Endothelial cell of umbilical vein (primary cell): ENCODE measurements at places on chromosomes 7 and 10. TPM values are rescaled to one million over a fixed set of nuclear protein-coding genes. Genes with fewer than 3 reads are reported as not detected.

The PTER gene
- 3.6 and 4.6 TPM in 2 replicates for total RNA-seq

The ACHE gene
- total RNA-seq, result 0.18 TPM in 2 replicates

The MICALL2 gene
- 46.3 and 58.7 TPM in 2 replicates for total RNA-seq

The WIPF3 gene
- 0.35 TPM in 1 of 2 replicates, not detected in the other for total RNA-seq

The LRGUK gene
- total RNA-seq, result 0.11 TPM in 1 of 2 replicates, not detected in the other

The ERV3-1 gene
- 28.4 and 44.6 TPM in 2 replicates for total RNA-seq

The PIK3CG gene
- total RNA-seq, result 4.9 and 6.2 TPM in 2 replicates

The BMPER gene
- total RNA-seq, result 0.13 and 0.32 TPM in 2 replicates

The XPNPEP1 gene
- total RNA-seq, result 81.1 and 87.3 TPM in 2 replicates

The PTPRZ1 gene
- total RNA-seq, result not detected in 2 replicates

The AKR1C1 gene
- total RNA-seq, result 1.6 and 5.5 TPM in 2 replicates

The SLC39A12 gene
- not detected in 2 replicates for total RNA-seq

The KIAA1217 gene
- total RNA-seq, result 3.1 and 10.3 TPM in 2 replicates

The GRM3 gene
- total RNA-seq, result not detected in 2 replicates

The LEP gene
- not detected in 2 replicates for total RNA-seq

The HMX3 gene
- not detected in 2 replicates for total RNA-seq

The EPC1 gene
- total RNA-seq, result 27.9 and 28.5 TPM in 2 replicates

The SPAM1 gene
- total RNA-seq, result not detected in 2 replicates

The DNAAF5 gene
- 45.4 and 49.3 TPM in 2 replicates for total RNA-seq

The NPFFR1 gene
- not detected in 2 replicates for total RNA-seq

The ZNF467 gene
- total RNA-seq, result 6.5 and 8.9 TPM in 2 replicates

The PRSS37 gene
- not detected in 2 replicates for total RNA-seq

The NKX2-3 gene
- not detected in 2 replicates for total RNA-seq

The ZNF394 gene
- total RNA-seq, result 19.8 and 22.8 TPM in 2 replicates

The PRPS1L1 gene
- not detected in 2 replicates for total RNA-seq

The TEX47 gene
- not detected in 2 replicates for total RNA-seq

The ARID5B gene
- 7.0 and 8.9 TPM in 2 replicates for total RNA-seq

The KEL gene
- 0.23 and 1.2 TPM in 2 replicates for total RNA-seq

The MYL7 gene
- not detected in 2 replicates for total RNA-seq

The SLC13A1 gene
- total RNA-seq, result not detected in 2 replicates

The IRF5 gene
- 0.31 and 1.5 TPM in 2 replicates for total RNA-seq

The PNLIPRP1 gene
- not detected in 2 replicates for total RNA-seq

The C10orf53 gene
- total RNA-seq, result not detected in 2 replicates

The NUDT13 gene
- 2.3 and 2.6 TPM in 2 replicates for total RNA-seq

The ELFN1 gene
- 0.85 and 1.0 TPM in 2 replicates for total RNA-seq

The GPR37 gene
- total RNA-seq, result 2.1 and 2.2 TPM in 2 replicates

The COPS6 gene
- 168 and 188 TPM in 2 replicates for total RNA-seq

The SEMA3C gene
- 0.09 and 0.18 TPM in 2 replicates for total RNA-seq

The NFE2L3 gene
- 28.4 and 40.2 TPM in 2 replicates for total RNA-seq

The PCLO gene
- 0.65 and 0.75 TPM in 2 replicates for total RNA-seq

The CFAP43 gene
- total RNA-seq, result not detected in 2 replicates

The CDNF gene
- total RNA-seq, result 0.58 and 0.99 TPM in 2 replicates

The MBL2 gene
- total RNA-seq, result not detected in 2 replicates

The DPYSL4 gene
- total RNA-seq, result 32.9 and 60.0 TPM in 2 replicates

The VWDE gene
- total RNA-seq, result 0.09 and 0.11 TPM in 2 replicates

The ANKRD30A gene
- total RNA-seq, result not detected in 2 replicates

The PALD1 gene
- total RNA-seq, result 62.1 and 73.3 TPM in 2 replicates

The AKR1C4 gene
- total RNA-seq, result not detected in 2 replicates

The DNAJB9 gene
- 11.9 and 13.4 TPM in 2 replicates for total RNA-seq

The MXI1 gene
- total RNA-seq, result 4.7 and 8.5 TPM in 2 replicates

The C10orf90 gene
- not detected in 2 replicates for total RNA-seq

The BICC1 gene
- total RNA-seq, result 0.29 and 0.32 TPM in 2 replicates

The RBM48 gene
- 12.0 and 13.1 TPM in 2 replicates for total RNA-seq

The LUC7L2 gene
- 85.8 and 87.6 TPM in 2 replicates for total RNA-seq

The C10orf62 gene
- total RNA-seq, result not detected in 2 replicates

The GPR85 gene
- total RNA-seq, result 0.48 and 0.64 TPM in 2 replicates

The CLEC2L gene
- total RNA-seq, result not detected in 2 replicates

The LRRC72 gene
- not detected in 2 replicates for total RNA-seq
